ENCODE measurements at places on chromosomes 7 and 10.
A peak's percentile ranks its signal among the peaks of the same experiment; 100 is the strongest.

DNA sequence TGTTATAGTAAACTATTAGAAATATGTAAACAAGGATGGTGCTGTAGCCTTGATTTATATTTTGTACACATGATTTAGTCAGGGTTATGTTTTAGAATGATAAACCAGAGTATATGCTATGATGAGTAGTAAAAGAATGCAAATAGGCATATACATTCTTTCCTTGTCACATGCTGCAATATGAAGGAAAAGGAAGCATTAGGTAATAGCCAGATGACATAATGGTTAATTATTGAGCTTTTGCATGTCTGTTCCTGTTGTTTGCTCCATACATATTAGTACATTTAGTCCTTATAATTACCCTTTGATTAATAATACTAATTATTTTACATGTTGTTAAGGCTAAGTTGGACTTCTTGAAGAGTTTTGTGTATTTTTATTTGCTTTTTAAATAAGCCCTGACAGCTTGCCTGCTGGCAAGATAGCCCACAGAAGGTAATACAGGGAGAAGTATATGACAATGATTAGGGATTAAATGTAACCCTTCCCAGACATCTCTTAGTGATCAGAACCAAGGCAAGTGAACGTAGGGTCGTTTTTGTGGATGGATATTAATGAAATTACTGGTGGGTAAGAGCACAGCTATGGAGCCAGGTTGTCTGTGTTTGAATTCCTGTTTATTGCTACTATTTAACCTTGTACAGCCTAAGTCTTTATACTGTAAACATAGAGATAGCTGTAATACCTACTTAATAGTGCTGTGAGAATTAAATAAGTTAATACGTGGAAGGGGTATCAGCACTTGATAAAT lies 68.4 kb downstream of the PHTF2 start:
- peak; percentile 25 for DNase-seq

DNA sequence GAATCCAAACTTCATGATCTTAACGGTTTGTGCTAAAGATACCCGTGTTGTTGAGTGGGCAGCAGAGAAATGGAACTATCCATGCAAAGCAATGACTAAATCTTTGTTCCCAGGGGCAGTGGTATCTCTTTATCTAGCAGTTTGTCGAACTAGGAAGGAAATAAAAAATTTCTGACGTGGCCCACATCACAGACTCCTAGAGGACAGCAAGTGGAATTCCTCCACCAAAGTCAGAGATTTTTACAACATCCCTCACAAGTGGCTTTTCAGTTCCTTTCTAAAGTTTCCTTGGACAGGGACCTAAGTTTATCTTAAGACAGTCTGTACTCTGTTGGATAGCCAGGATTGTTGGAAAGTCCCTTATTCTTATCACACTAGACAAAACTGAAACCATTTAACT lies 136.0 kb downstream of the RAPGEF5 start:
- DNase-seq = no peak

- peak; percentile 35 for DNase-seq
Observed at GRCh38 chr10:17548770-17549169, 68.4 kb downstream of the HACD1 start.

DNA sequence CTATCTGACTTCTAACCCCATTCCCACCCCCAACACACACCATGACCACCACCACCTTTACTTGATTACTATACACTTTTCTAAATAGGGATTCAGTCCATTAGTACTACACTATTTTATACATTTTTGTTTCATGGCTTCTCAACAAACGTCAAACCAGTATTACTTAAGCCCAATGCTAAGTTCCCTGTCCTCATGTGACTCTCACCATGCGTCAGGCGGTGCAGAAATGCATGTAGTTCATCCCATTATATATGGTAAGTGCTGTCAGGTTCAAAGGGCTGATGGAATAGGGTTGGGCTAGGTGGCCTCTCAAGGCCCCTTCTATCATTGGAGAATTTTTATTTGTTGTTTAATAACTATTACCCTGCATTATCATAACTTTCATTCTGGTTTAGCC lies 19.5 kb upstream of the VPS41 start:
- DNase-seq = no peak

DNA sequence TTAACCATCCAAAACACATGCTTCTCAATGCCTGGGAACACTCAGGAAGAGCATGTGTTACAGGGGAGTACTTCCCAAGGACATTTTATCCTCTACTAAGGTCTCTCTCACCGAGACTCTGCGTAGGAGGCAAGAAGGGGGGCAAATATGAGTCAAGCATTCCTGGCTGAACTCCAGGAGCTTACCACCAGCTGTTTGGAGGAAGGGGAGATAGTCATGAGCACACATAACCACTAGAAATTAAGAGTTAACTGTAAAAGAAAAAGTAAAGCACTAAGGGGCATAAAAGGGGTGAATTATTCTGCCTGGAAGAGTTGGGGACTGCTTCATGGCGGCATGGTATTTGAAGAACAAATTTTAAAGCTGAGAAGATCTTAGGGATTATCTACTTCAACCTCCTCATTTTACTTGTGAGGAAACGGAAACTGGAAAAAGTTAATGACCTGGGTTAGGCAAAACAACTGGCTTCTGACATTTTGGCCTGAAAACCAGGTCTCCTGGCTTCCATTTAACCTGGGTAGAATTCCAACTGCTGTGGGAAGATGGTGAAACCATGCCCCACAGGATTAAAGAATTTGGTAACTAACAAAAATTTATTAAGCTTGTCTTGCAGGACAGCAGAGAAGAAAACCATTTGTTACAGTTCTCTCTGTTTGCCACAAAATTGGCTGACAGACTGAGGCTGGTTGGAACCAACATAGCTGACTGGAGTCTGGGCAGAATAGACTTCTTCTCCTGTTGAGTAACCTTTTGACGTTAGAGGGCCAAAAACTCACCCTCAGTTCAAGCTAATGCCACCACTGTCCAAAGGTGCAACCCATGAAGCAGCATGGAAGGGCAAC lies 85.5 kb downstream of the SLC25A13 start:
- peak; percentile 97 for DNase-seq

GRCh38 chr10:14564268-14564744 lies 210.4 kb downstream of the FAM107B start:
- DNase-seq = no peak

DNA sequence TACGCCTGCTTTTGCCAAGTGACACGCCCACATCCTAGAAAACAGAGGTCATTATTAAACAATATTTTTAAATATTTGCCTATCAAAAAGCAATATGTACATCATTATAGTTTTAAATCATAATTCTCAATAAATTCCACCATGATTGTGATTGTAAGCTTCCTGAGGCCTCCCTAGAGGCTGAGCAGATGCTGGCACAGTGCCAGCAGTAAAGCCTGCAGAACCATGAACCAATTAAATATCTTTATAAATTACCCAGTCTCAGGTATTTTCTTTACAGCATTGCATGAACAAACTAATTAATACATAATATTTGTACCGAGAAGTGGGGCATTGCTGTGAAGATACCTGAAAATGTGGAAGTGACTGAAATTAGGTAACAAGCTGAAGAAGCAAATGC lies 174.7 kb upstream of the TMEM196 start:
- no peak for DNase-seq

GRCh38 chr10:133262696-133263095 lies 14.0 kb downstream of the ADAM8 start:
- no peak for DNase-seq

- no peak for DNase-seq
Observed at GRCh38 chr10:121051171-121051570, 200.0 kb downstream of the WDR11 start.

- no peak for DNase-seq
Observed at GRCh38 chr7:44622342-44623151, 16.1 kb downstream of the OGDH start.

- DNase-seq = no peak
Observed at GRCh38 chr7:2417981-2418481, 14.6 kb downstream of the CHST12 start.

DNA sequence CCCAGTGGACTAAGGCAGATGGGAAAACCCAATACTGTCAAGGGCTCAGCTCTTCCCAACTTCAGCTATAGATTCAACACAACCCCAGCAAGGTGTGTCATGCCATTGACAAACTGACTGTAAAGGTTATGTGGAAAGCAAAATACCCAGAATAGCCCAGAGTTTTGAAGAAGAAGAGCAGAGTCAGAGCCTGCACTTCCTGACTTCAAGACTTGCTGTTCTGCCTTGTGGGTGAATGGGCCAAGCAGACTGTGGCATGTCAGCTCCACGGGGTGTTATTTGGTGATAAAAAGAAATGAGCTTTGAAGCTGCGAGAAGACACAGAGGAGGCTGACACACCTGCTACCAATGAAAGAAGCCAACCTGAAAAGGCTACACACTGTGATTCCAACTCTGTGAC lies 89.7 kb downstream of the NKX6-2 start:
- no peak for DNase-seq

- DNase-seq = no peak
Observed at GRCh38 chr7:36571190-36571560, 153.1 kb downstream of the AOAH start.

DNA sequence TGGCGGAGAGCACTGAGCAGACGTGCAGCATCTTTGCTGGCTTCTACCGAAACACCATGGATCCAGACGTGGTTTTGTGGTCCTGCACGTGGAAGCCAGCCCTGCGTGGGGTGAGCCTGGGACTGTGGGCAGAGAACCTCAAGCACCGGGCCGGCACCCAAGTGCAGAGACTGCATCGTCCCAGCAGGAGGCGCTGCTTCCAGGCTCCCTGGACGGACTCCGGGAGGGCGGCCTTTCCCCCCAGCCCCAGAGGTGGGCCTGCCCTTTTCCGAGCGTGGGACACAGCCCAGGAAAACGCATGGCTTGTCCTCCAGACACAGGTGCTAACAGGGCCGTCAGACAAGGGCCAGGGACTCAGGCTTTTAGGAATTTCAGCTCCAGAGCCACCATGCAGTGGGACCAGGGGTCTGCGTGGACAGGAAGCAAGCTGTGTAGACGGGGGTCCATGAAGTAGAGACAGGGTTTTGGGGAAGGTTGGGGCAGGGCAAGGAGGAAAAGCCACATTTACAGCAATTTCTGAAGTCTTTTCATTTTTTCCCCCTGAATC lies 303.9 kb downstream of the WDR37 start:
- no peak for DNase-seq

GRCh38 chr7:110204527-110204926 lies 886.4 kb upstream of the LRRN3 start:
- DNase-seq = no peak

- no peak for DNase-seq
Observed at GRCh38 chr10:123140983-123141390, 5.2 kb downstream of the HMX3 start.

GRCh38 chr10:30825495-30825894 lies 195.9 kb upstream of the LYZL2 start:
- no peak for DNase-seq

GRCh38 chr7:110205899-110206298 lies 885.0 kb upstream of the LRRN3 start:
- no peak for DNase-seq

GRCh38 chr7:116598278-116598677 lies 73.4 kb downstream of the CAV1 start:
- no peak for DNase-seq

GRCh38 chr7:108442039-108442568 lies 14.1 kb downstream of the NRCAM start:
- DNase-seq = peak; percentile 36

DNA sequence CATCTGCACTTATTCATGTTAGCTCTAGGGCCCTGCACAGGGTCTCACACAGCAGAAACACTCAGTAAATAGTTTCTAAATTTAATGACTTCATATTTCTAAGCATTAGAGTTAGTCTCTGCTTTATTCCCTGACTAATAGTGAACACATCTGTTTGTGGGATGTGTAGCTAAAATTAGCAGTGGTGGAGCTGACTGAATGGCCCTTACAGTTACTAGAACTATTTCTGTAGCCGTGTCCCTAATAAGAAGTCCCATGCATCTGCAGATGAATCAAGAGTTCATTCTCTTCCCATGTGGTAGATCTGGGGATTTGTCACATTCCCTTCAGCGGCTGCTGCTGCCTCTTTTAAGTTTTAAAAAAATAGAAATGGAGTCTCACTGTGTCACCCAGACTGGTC lies 11.7 kb downstream of the MAP3K8 start:
- DNase-seq = no peak

DNA sequence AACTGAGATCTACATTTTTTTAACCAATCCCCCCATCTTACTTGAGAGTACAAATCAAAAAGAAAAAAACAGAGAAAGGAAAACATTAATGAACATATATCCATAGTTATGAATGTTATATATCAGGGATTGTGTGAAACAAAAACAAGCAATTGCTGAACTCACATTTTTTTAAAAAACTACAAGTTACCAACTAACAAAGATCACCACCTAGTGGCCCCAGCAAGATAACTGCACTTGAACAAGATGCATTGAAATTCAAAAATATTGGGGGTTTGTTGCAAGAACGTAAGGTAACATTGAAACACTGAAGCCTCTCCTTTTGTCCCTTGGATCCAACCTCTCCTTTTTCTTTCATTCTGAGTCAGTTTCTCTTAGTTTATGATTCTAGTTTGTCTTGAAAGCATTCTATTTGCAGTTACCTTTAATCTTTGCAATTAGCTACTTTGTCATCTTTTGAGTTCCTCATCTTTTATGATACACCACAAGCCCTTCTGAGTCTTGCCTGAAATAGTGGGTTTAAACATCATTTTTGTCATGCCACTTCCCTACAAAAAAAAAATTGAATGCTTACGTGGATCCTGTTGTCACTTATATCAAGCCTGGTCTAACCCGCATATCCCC lies 87.3 kb upstream of the TES start:
- no peak for DNase-seq

- DNase-seq = no peak
Observed at GRCh38 chr7:87152897-87153641, 816 bp downstream of the DMTF1 start.

GRCh38 chr10:132572545-132572937 lies 35.0 kb downstream of the INPP5A start:
- DNase-seq = no peak

Data from skeletal muscle cell (primary cell).